CD4-positive, alpha-beta T cell treated with Interleukin-12 subunit alpha and Interleukin-12 subunit beta, for 1 hour (primary cell): ENCODE measurements at places on chromosomes 5 and 9.
A peak's percentile ranks its signal among the peaks of the same experiment; 100 is the strongest.

DNA sequence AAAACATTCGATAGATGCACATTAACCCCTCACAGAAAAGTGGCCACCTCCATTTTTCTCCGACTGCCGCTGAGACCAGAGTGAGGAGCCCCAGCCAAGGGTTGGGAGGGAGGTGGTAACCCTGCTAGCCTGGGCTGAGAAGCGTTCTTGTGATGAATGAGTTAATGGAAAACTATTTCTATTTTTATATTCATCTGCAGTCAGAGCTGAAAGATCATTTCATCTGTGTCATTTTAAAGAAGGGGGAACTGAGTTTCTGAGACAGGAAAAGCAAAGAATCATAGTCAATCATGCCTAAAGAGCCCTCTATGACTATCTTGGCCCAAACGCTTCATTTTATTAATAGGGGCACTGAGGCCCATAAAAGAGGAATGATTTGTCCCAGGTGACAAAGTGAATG, 229.5 kb downstream of the PAPPA start:
- no peak for DNase-seq

DNA sequence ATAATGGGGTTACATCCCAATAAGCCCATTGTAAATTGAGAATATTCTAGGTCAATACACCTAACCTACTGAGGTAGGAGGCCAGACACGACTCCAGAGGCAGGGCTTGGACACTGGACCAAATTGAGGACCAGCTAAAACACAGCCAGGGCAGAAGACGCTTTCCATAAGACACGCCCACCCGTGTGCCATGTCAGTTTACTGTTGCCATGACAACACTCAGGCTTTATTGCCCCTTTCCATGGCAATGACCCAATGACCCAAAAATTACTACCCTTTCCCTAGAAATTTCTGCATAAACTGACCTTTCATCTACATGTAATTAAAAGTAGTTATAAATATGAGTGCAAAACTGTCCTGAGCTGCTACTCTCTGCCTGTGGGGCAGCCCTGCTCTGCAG, 31.5 kb downstream of the SLC22A4 start:
- no peak for DNase-seq

DNA sequence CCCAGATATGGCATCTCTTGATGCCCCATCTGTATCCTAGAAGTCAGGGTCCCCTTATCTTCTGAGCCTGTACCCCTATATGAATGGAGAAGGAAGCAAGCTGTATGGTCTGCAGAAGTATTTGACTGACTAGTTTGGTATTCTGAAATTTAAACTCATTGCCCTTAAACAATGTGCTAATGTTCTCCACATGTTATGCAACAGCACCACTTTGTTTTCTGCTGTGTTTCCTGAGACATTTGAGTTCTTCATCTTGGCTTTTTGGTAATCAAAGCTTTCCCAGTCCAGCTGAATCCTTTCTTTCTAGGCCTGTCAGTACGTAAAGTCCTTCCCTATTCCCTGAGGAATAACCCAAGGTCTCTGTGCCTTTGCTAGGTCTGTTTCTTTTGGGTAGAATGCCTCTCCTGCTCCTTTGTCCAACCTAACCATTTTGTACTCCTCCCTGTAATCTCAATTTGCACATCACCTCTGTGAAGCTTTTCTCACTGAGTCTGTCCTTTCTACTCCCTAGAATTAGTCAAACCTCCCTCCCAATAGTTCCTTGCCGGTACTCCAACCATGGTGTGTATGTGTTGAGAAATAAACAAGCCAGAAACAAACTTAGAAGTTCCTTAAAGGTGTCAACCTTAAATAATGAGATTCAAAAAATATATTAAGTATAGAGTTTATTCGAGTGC, 72.1 kb upstream of the HSPB3 start:
- no peak for DNase-seq

DNA sequence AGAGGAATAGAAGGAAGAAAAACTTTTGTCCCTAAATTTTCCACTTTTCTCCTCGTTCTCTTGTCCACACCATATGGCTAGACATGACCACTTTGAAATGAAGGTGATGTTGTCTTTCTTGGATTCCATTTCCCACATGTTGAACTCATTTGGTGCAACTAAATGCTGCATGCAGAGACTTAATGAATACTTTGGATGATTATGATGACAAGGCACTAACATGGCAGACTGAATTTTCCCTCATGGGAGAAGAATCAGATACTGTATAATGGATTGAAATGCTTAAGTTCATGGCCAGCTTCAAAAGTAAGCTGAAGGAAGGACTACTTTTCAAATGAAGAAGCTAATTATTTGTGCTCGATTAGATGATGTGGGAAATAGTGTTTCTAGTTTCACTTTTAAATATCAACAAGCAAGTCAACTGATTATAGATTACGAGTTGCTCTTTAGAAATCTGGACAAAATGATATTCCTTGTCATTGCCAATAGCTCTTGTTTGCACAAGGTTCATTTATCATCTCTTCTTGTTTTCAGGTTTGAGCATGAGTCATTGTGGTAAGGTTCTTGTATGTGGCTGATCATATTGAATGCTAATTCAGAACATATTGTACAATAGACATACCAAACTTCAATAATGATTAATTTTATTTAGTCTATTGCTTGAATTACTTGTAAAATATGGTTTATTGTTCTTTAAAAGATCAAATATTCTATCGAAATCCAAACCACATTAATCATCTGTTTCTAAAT, 501.3 kb upstream of the FTMT start:
- DNase-seq, result no peak

GRCh38 chr5:100762108-100762507, 141.0 kb downstream of the ST8SIA4 start:
- DNase-seq, result no peak

- no peak for DNase-seq
Observed at GRCh38 chr9:132697230-132697629, 27.0 kb downstream of the GTF3C4 start.

- DNase-seq, result no peak
Observed at GRCh38 chr5:103502662-103503061, 59.9 kb downstream of the NUDT12 start.

DNA sequence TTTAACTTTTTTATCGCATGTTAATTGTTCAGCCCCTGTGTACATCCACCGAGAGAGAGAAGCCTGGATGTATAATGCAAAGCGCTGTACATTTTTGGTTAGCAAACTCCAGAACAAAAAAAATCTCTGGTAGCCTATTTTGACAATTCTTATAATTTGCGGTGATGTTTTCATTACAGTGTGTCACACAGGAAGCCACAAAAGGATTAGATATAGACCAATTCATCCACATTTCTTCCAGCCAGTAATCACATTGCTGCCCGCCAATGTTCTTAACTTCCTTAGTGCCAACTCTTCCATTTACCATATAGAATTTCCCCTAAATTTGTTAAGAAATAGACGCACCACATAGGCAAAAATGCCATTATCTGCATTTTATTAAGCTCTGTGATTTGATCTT, 435.6 kb downstream of the EFNA5 start:
- DNase-seq, result no peak

DNA sequence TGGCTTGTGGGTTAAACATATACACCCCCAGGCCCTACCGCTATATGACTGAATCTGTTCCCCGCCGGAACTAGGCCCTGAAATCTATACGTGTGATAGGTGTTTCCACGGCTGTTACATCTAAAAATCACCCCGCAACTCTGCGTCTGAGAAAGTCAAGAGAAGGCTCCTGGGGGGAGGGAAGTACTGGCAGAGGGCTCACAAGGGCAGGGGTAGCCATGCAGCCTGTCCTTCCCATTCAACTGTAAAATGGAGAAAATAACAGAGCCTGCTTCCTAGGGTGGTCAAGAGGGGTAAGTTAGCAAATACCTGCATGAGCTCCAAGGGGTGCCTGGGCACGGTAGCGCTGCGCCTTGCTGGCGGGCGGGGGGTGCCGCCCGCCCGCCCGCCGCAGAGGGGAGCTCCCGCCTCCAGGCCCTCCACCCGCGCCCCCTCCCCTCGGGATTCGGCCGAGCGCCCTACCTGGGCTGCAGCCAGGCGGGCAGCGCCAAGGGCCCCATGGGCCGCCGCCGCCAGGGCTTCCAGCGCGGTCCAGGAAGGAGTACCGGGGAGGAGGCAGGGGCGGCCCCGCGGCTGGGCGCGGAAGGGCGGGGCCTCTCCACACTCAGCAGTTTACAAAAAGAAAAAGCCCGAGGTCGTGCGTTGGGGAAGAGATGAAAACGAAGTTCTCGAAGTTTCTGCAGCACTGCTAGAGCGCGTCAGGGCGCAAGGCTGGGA, at the start of gene HACD4:
Gene HACD4, minus strand, starts transcription at position 550 of the 717 bp plus-strand sequence. Its CDS starts 50 bp downstream, at position 500.
- DNase-seq, result peak; percentile 76

DNA sequence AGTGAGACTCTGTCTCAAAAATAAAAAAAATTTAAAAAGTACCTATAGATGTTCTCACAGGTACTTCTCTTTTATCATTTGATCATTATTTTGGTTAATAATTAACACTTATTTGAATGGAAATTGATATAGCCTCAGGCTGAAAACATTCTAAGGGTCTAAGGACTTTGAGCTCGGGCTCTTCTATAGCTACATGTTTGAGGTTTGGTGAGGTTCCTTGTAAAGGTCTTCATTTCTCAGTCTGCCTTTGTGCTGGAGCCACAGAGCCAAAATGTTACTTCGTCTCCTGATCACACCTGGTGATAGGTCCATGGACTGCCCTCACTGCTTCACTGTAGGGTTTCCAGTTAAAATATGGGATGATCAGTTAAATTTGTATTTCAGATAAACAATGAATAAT, 22.6 kb downstream of the ARHGEF37 start:
- DNase-seq, result no peak

- DNase-seq, result no peak
Observed at GRCh38 chr5:34700078-34700452, 43.9 kb downstream of the RAI14 start.

- no peak for DNase-seq
Observed at GRCh38 chr9:113352006-113352405, 2.7 kb downstream of the BSPRY start.

DNA sequence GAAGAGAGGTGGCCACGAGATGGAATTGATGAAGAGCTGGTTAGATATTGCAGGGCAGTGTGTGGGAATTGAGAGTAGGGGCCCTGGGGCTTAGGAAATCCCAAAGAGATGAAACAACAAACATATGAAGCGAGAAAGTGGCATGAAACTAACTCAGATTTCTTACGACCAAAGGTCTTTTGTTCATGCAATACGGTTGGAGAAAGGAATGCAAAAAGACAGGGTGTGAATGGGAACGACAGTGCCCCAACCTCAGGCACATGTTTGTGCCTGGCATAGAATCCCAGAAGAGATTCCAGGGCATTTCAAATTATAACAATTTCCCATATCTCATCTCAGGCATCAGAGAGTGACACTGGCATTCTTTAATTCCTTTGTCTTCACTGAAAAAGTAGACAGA, 199.2 kb downstream of the ACTL7B start:
- DNase-seq, result no peak

GRCh38 chr5:135034963-135035677, 1.1 kb upstream of the PITX1 start:
- no peak for DNase-seq

GRCh38 chr9:136587145-136587943, 41.5 kb upstream of the NOTCH1 start:
- DNase-seq, result no peak

- no peak for DNase-seq
Observed at GRCh38 chr9:89374176-89374575, 55.9 kb downstream of the SECISBP2 start.

DNA sequence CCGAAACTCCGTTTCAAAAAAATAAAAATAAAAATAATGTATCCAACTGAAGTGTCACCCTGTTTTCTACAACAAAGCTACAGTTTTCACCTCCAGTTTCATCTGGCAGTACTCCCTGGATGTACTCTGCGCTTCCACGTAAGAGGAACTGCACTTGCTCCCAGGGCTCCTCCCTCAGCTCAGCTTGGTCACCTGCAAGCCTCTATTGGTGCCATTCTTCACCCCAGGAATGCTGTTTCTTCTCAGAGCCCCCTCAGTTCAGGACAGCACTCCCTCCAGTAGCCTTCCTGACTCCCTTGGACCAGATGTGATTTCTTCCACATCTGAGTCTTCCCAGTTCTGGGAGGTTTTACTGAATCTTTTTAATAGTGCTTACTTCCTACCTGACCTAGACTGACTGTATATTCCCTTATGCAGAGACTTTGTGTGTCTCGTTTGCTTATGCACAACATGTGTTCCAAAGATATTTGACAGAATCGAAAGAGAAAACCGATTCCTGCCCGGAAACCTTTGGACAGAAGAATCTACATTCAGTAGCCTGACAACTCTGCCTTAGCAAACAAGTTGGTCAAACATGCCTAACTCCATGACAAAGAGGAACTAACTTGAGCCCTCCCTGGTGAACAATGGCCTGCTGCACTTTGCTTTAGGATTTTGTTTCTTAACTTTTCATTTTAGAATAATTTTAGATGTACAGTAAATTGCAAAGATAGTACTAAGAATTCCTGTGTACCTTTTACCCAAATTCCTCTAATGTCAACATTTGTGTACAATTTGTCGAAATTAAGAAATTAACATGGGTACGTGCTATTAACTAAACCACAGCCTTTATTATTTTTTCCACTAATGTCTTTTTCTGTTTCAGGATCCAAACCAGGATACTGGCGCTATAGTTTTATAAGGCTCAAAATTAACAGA, 814 bp downstream of the CCDC125 start:
- no peak for DNase-seq

DNA sequence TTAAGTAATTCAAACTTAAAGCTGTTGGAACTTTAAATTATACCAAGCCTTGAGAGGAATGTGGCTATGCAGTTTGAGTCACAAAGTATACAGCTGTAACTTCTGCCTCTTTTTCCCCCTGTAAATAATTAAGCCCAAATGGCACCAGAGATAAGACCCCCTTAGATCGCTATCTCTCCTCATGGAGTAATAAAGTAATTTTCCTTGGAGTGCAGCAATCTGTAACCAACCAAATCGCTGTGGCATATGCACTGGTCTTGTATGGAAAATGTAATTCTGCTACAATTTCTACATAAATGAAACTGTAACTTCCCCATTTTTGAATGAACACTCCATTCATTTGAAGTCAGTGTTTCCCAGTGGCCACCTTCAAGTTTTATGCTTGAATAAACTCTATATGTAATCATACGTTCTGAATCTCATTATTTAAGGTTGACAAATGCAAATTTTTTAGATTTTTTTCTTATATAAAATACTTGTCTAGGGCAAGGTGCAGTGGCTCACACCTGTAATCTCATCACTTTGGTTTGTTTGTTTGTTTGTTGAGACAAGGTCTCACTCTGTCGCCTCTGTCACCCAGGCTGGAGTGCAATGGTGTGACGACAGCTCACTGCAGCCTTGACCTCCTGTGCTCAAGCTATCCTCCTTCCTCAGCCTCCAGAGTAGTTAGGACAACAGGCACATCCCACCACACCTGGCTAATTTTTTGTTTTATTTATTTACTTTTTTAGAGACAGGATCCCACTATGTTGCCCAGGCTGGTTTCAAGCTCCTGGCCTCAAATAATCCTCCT, 12.3 kb downstream of the SUSD1 start:
- no peak for DNase-seq

DNA sequence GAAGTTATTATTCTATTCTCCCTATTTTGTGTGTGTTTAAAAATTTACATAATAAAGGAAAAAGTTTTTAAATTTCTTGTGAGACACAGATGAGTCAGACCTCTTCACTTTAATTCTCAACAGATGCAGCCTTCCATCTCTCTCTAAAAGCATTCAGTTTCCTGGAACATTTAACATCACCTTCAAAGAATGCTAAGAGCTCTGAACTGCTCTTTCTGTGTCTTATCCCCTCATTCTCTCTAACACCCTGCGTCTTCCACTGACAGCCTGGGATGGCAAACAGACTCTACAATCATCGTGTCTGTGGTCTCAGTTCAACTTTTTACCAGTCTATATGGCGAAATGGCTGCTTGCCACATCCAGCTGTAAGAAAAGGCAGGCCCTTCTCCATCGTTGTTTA, 173.0 kb downstream of the HINT1 start:
- DNase-seq, result no peak
